ENCODE measurements at places on chromosomes 1 and 21.

DNA sequence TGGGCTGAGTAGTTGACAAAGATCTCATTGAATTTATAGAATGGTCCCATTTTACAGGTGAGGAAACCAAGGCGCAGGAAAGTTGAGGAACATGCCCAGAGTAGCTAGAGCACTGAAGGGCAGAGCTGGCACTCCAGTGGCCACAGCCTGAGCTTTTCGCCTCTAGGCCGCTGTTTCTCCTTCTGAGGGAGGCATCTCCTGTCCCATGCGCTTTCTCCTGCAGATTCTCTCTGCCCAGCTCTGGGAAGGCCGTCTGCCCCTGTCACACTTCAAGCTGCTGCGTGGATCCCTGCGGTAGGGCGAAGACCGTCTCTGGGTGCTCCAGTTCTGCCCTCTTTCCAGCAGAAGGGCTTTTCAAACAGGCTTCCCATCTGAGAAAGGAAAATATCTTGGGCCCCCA, 159.9 kb downstream of the ACTL8 start:
- no peak for DNase-seq

GRCh38 chr1:42146626-42147320, 6.4 kb upstream of the GUCA2B start:
- peak; percentile 65 for DNase-seq

DNA sequence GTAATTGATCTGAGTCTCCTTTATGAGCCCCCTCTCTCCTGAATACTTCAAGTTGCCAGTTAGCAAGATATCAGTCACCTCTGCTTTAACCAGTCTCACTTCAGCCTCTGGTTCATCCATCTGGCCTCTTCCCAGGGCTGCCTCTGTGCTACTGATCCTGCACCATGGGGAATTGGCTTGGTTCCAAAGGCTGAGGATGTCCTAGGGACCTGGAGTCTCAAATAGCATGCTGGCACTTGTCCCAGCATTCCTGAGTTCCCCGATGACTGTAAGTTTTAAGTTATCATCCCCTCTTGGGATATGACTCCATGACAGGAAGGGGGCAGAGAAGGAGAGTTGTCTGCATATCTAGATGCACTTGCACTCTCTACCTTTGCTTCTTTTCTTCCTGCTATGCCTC, 252.0 kb downstream of the PTBP2 start:
- no peak for DNase-seq

GRCh38 chr1:109208394-109208793, 5.3 kb upstream of the SARS1 start:
- no peak for DNase-seq

- no peak for DNase-seq
Measured at GRCh38 chr1:47393141-47393540, 22.9 kb upstream of the FOXE3 start.
